ENCODE measurements at places on chromosomes 6 and 20.

DNA sequence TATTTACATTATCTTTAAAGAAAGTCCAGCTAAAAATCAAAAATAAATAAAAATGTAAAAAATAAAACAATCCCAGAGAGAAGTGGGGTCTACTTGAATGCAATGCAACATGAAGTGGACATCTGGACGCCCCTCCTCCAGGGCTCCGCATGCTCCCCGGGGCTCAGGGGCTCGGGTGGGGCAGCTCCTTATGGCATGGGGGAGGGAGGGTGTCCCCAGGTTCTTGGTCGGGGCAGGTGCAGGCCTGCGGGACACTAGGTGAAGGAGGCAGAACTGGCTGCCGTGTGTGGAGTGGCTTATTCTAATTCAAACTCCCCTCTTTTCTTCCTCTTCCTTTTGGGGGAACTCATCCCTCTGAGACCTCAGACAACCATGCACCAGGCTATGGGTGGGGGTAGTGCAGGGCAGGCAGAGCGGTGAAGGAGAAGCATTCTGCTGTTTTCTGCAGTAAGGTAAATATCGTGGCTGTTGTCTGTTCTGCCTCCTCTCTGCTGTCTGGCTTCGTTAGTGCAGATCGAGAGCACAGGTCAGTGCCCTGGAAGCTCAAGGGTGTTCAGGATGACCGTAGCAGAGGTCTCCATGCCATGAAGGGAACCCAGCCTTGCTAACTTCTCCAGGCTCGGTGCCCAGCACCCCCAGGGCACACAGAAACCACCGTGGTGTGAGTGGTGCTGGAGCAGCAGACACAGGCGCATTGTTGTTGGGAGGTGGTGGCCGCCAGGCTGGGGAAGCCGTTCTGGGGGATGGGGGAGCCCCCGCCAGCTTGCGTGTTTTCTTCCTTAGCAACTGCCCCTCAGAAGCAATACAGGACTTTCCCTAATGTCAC, 82.6 kb downstream of the TTLL2 start:
- DNase-seq, result no peak

DNA sequence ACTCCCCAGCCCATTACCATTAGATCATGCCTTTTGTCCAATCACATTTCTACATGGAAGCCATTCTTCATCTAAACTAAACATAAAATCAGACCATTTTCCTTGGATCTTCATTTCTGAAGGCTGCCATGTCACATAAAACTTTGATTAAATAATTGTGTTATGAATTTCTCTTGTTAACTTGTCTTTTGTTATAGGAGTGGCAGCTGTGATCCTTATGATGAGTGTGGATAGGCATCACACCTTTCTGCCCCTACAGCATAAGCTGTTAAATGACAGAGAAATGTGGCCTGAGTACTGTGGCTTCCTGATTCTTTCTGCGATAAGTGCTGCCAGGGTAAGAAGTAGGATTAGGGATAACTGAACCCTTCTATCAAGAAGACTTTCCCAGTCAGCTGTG, 247.1 kb upstream of the MOCS1 start:
- DNase-seq, result no peak

DNA sequence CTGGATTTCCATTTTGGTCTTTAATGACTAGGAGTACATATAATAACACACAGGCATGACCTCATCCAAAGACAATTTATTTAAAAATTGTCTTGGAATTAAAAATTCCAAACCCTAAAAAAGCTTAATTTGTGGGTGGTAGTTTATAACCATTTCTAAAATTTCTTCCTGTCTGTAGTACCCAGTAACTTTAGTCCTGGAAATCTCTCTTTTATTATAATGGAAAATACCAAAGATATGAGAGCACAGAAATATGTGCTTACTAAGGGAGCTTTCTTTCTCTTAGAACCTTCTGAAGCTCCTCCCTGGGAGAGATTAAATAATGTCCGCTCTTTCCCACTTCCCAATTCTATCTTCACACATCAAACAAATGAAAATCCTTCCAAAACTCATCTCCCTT, 70.5 kb upstream of the PRL start:
- no peak for DNase-seq

DNA sequence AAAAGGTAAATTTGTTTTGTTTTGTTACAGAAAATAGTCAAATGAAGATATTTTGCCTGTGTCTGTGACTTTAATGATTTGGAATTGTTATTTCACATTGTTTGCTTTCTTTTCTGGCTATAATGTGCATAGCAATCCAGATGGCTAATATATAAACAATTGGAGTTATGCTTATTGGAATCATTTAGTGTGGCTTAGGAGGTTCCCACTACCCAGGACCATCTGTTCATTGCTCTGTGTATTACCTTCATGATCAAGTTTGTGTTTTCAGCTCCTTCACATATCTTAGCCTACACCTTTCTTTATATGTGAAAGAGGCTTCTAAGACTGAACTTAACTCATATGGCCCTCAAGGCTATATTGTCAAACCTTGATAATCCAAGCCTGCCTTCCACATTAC, 232.9 kb downstream of the BCKDHB start:
- no peak for DNase-seq

- no peak for DNase-seq
Observed at GRCh38 chr6:31490115-31490873, 7.7 kb upstream of the MICB start.

Data from stimulated activated CD4-positive, alpha-beta T cell treated with anti-CD3 and anti-CD28 coated beads, Interleukin-12 subunit alpha, Interleukin-12 subunit beta, amount 100 ng/mL, for 48 hours (primary cell).